ENCODE measurements at places on chromosomes 6 and 20.

- DNase-seq: no peak
Observed at GRCh38 chr6:157512382-157512682, 131.3 kb downstream of the ZDHHC14 start.

- DNase-seq: peak; percentile 24
Observed at GRCh38 chr6:25918083-25918683, 12.3 kb downstream of the SLC17A2 start.

DNA sequence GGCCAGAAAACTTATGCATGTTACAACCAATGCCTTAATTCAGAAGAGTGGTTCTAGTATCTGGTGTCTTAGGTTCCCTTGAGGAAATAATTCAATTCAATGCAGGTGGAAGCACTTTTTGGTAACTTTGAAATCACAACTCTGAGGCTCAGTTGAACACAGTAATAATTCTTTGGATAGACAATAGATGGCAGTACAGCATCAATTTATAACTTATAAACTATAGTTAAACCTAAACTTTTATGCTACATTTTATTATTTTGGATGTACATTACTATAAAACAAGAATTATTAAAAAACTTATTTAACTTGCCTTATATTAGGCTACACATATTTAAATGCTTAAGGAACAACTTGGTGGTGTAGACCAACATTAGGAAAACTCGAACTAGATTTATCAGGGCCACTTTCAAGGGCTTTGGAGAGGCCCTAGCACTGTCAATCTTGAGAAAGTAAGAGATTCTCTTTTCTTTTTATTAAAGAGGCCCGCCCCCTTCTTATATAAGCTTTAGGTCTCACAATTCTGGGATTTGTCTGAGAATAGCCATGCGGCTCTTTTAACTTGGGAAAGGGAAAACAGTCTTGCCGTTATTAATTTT, 85.9 kb downstream of the CRYBG1 start:
- DNase-seq: no peak

- no peak for DNase-seq
Observed at GRCh38 chr20:4713401-4713800, 8.3 kb upstream of the PRND start.

GRCh38 chr20:61623451-61623850, 371.4 kb downstream of the CDH4 start:
- DNase-seq: no peak

DNA sequence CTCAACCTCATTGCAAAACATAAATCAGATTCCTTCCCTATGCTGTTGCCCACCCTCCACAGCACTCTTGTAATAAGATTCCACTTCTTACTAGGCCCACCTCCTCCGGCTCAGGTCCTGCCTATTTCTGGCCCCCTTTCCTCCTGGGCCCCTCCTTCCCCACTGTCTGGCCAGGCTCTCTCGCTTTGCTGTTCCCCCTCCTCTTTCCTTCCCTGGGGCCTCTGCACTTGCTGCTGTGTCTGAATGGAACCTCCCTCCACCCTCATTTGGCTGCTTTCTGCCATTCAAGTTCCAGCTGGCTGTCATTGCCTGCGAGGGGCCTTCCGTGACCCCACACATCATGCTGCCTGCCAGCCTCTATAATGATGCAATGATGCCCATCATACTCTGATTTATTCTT, 38.9 kb downstream of the ARHGAP40 start:
- DNase-seq: no peak

- DNase-seq: no peak
Observed at GRCh38 chr20:35560105-35560511, 18.2 kb downstream of the ERGIC3 start.

- DNase-seq: no peak
Observed at GRCh38 chr20:40690836-40691565, 2.0 kb upstream of the MAFB start.

GRCh38 chr6:29584821-29585220, at the start of gene OR2H2:
Gene OR2H2, plus strand, starts transcription at chr6:29585121. Its CDS starts 2,824 bp downstream, at chr6:29587945.
- no peak for DNase-seq

- no peak for DNase-seq
Observed at GRCh38 chr6:23218751-23219150, 649.4 kb downstream of the HDGFL1 start.

DNA sequence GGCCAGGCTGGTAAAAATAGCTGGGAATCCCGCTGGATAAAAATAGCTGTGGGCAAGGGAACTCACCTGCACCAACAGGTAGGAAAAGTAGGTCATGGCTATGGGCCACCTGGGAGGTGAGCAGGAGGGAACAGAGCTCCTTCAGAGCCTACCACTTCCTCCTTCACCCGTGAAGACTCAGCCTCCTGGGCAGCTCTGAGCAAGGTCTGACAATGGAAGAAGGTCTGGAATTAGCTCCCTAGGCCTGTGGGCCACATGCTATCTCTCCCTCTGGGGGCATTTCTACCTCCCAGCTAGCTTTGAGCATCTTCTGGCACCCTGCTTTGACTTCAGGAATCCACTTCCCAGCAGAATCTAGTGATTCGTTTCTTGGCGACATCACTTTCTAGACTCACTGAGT, 153.9 kb downstream of the MRPL14 start:
- no peak for DNase-seq

- DNase-seq: no peak
Observed at GRCh38 chr6:25419879-25420278, 140.7 kb downstream of the CARMIL1 start.

GRCh38 chr20:17520583-17520982, 10.6 kb downstream of the BFSP1 start:
- DNase-seq: no peak

DNA sequence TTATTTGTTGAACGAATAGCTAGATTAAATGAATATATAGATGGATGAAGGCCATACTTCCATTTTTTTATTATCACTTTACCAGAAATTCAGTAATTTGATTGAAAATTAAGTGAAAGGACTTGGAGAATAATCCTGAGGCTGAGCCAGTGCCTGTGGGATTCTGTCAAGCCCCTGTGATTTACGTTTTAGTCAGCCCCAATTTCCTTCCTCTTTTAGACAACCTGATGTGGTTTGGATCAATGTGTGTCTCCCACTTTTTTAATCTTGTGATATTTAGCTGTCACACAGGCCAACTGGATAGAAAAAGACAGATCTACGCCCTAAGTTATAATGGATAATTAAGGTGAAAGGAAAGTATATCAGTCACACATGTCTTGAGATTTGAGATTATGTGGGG, 188.8 kb downstream of the EDN1 start:
- DNase-seq: no peak
